ENCODE measurements at places on chromosomes 11 and 22.

- no peak for DNase-seq
Measured at GRCh38 chr11:93192163-93192562, 5.6 kb downstream of the SLC36A4 start.

GRCh38 chr22:40031766-40032470 lies 37.2 kb downstream of the FAM83F start:
- no peak for DNase-seq

DNA sequence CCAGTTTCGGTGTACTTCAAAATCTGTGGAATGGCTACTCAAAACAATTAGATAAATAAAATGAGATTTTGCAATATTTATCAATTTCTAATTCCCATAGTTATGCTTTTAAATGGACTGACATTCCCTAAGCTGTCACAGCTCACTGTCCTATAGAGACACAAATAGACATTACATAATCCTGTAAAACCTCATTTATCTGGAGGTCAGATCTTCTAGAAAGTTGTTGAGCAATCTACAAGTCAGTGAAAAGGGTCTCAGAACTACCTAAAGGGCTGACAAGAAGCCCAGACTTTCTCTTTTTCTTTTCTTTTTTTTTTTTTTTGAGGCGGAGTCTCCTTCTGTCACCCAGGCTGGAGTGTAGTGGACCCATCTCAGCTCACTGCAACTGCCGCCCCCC lies 12.0 kb downstream of the ALG8 start:
- no peak for DNase-seq

DNA sequence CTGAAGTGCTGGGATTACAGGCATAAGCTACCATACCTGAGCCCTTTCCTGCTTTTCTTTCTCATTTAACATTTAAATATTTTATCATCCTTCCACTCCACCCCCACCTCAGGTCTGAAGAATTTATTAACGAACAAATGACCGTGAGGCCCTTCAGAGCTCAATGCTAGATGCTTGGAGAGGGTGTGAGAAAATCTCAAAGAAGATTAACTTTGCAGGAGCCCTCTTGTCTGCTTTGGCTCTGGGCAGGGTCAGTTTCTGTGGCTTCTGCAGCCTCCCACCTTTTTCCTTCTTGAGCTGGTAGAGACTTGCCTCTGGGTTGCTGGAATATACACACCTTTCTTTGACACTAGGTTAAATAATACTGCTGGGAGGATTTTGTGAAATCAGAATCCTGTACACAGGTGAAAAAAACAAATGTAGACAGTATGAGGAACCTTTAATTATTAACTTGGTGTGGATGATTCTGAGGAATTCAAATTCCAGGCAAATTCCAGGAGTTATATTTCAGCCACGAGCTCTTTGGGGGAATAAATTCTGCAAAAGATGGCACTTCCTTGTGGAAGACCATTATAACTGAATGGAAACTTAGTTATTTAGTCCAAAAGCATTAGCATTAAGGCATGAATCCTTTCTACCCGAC lies 3.4 kb upstream of the ZBTB44 start:
- DNase-seq = no peak

- no peak for DNase-seq
Measured at GRCh38 chr11:75208446-75208845, 32.1 kb upstream of the TPBGL start.
